ENCODE measurements at places on chromosomes 6 and 20.

- no peak for DNase-seq
Measured at GRCh38 chr6:46381057-46381456, 110.2 kb downstream of the RCAN2 start.

GRCh38 chr6:138891255-138891986 is 95.5 kb downstream of the ECT2L start:
- DNase-seq: no peak

GRCh38 chr6:101783287-101783686 is 389.8 kb downstream of the GRIK2 start:
- no peak for DNase-seq

DNA sequence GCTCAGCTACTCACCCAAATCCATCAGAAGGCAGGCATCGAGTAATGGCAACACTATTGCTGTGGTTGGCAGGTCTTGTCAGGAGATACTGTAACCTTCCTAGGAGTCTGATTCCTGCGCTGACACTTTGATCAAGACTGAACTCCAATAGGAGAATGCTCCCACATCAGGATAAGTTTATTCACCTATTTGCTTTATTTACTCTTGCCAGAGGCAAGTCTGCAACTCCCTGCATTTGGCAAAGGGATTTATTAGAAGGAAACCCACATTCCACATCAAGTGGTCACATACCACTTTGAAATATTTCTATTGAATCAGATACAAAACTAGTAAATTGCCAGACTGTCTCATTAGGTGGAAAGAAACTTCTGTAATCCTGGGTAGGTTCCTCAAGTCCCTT is 43.5 kb downstream of the ZFAND3 start:
- DNase-seq: no peak
